Hematopoietic multipotent progenitor cell treated with erythropoietin and hydrocortisone succinate and interleukin-3 and kit ligand, for 8 days (in vitro differentiated cells): ENCODE measurements at places on chromosomes 6 and 20.

GRCh38 chr6:45949256-45949655 is 66.4 kb downstream of the CLIC5 start:
- no peak for DNase-seq

DNA sequence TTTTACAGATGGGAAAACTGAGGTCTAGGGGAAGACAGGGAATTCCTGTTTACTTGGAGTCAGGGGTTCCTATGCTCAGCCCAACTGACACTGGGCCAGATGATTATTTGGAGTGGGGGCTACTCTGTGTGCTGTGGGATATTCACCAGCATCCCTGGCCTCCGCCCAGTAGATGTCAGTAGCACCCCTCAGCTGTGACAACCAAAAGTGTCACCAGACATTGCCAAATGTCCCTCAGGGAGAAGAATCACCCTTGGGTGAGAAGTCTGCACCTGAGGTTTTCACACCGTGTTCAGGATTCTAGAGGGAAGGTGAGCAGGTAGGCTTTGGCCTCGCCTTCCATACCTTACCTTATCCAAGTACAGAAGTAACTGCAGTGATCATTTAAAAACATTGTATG is 27.6 kb downstream of the CDH26 start:
- no peak for DNase-seq

DNA sequence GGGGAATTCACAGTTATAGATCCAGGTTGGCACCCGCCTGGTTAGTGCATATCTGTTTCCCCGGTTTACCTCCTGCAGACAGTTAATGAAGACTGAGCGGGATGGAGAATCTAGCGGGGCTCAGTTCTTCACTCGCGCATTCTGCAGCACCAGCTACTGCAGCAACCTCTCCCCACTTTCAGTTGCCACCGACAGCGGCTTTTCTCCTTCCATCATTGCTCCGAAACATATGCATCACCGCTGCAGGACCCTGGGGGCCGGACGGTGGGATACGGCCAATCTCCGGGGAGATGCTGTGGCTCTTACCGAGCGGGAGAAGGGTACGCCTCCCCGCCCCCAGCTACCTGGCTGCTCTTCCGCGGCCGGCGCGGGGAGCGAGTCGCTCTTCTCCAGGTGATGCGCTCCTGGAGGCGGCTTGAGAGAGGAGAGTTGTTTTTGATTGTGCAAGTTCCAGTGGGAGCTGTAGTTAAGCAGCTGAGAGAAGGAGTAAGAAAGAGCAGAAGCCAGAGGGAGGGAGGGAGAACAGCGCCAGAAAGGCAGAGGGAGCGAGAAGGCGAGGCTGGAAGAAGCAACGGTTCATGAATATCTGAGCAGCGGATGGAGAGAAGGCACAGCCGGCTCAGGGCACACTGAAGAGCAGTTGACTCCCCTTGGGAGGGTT is at the start of gene SGK1:
SGK1 (minus strand) TSS at position 642 of the 661 bp plus-strand sequence. CDS start 652 bp downstream, outside the sequence.
- peak; percentile 41 for DNase-seq

DNA sequence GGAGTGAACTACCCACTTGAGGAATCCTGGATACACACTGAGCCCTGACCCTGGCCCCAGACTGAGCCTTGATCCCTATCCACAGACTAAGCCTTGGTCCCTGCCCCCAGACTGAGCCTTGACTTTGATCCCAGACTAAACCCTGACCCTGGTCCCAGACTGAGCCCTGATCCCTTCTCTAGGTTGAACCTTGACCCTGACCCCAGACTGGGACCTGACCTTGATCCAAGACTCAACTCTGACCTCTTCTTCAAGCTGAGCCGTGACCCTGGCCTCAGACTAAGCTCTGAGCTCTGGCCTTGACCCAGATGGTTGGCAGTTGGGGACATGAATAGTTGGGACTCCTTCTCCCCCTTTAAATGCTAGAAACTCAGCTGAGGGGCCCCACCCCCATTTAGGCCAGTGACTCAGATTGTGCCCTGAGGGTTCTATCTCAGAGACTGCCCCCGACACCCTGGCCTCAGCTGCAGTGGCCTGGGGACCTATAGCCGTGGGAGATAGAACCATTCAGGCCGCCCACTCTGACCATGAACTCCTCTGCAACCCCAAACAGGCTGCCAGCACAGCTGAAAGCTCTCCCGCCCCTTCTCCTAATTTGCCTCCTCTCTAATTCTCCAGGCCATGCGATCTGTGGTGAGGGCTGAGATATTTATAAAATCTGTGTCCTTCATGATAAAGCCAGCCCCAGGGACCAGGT is 84.7 kb downstream of the DLGAP4 start:
- no peak for DNase-seq

- DNase-seq: no peak
Observed at GRCh38 chr6:37347670-37348111, 6.1 kb upstream of the RNF8 start.

DNA sequence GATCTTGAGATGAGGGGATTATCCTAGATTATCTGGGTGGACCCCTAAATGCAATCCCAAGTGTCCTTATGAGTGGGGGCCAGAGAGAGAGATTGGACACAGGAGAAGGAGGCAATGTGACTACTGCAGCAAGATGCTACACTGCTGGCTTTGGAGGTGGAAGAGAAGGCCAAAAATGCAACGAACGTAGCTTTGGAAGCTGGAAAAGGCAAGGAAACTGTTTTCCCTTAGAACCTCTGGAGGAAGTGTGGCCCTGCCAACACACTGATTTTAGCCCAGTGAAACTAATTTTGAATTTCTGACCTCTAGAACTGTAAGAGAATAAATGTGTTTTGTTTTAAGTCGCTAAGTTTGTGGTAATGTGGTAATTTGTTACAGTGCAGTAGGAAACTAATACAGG is 15.7 kb downstream of the PPARD start:
- no peak for DNase-seq

- DNase-seq: no peak
Observed at GRCh38 chr20:6837730-6838129, 70.2 kb downstream of the BMP2 start.

DNA sequence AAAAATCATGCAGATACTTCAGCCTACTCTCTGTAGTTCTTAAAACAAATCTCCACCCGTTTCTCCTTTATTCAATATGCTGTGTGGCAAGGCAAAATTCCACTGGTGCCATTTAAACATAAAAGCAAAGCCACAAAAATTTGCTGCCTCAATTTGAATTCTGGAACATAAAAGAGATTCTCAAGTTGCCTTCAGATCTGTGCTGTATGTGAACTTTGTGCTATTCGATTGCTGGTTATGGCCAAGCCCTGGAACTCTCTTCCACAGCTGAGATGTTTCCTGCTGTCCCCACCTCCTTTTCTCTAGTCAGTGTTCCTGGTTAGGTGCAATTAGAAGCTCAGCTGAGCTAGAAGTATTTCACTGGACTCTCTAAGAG is 395.3 kb upstream of the BTBD3 start:
- no peak for DNase-seq

- no peak for DNase-seq
Observed at GRCh38 chr6:11869672-11870340, 91.2 kb upstream of the ADTRP start.

DNA sequence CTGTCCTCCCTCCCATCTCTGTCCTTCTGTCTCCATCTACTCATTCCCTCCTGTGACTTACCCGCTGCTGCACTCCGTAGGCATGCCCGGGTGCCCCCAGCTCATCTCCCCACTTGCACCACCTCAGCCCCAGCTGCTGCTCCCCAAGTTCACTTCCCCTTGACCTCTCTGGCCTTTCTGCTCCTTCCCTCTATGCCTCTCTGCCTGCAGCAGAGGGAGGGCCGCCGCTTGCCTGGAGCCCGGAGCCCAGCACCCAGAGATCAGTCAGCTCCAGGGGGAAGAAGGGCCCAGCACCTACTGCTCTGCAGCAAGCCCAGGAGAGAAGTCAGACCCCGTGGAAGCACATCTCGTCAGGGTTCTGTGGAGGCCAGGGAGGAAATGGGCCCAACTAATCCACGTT is 97.4 kb downstream of the LRFN2 start:
- DNase-seq: no peak

GRCh38 chr6:124076336-124077048 is 272.8 kb downstream of the NKAIN2 start:
- no peak for DNase-seq

- DNase-seq: peak; percentile 20
Observed at GRCh38 chr6:93036835-93037234, 382.5 kb downstream of the EPHA7 start.

DNA sequence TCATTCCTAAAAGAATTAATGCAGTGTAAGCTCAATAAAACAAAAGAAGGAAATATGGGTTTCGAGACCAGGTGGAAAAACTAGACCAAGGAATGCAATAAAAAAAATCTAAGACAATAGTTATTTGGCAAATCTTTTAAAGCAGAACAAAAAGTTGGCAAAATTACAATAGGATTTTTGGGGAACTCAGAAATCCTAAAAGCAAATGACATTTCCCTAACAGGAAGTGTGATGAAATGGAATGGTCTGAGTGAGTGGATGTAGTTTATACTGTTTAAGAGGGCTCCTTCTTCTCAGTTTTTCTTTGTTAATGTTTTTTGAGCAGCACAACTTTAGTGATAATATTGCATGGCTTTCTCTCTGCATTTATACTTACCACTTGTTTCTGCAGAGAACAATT is 190.0 kb downstream of the PLCB4 start:
- no peak for DNase-seq

DNA sequence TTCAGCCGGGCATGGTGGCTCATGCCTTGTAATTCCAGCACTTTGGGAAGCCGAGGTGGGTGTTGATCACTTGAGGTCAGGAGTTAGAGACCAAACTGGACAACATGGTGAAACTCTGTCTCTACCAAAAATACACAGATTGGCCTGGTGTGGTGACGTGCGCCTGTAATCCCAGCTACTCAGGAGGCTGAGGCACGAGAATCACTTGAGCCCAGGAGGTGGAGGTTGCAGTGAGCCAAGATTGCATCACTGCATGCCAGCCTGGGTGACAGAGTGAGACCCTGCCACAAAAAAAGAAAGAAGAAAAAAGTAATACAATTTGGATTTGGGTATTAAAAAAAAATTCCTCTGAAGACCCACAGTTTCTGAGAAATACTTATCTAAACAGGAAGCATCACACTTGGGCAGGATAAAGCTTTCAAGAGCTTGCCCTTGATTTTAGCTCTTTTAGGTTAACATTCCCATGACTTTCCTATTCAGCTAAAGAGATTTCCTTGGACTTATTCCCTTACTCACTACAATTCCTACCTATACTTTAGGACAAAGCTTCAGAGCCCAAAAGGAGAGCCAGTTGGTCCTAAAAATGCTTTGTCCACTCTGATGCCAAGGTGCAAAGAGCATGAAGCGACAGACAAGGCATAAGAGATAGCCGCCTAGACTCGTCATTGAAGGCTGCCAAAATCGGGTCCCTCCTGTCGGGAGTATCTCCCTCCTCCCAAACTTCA is 1.9 kb downstream of the ELOVL2 start:
- DNase-seq: no peak

- no peak for DNase-seq
Observed at GRCh38 chr6:21340573-21340972, 253.0 kb upstream of the SOX4 start.

- DNase-seq: no peak
Observed at GRCh38 chr6:37982317-37982716, 162.8 kb downstream of the ZFAND3 start.

DNA sequence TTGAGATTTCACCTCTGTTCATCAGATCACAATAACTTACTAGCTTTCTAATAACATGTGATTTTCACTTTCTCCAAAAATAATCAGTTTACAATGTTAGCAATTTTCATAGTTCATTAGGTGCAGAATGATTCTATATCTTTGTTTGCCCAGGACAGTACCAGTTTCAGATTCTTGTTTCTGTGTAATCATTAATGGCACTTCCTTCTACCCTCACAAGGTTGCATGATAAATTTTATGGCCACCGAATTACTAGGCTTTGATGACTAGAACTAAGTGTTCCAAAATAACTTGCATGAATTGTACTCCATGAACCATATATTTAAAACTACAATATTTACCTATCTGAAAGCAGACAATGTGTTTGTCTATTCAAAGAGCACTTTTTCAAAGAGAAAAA is 442.3 kb downstream of the EPHA7 start:
- no peak for DNase-seq

GRCh38 chr6:135212935-135213334 is 31.8 kb downstream of the MYB start:
- DNase-seq: no peak

DNA sequence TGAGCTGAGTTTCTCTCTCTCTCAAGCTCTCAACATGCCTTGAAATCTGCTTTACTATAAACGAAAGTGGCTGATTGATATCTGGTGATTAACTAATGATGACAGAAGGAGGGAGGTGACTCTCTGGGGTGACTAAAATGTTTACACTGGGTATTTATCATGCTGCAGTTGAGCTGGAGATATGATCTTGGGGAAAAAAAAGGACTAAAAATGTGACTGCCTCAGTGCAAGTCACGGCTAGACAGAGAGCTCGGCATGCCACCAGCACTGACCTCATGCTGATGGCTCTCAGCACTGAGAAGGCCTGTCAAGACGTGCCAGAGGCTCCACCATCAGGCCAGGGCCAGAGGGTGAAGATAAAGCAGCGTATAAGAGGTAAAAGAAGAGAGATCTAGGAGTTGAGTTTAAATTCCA is 103.1 kb upstream of the SPACA1 start:
- no peak for DNase-seq

- DNase-seq: no peak
Observed at GRCh38 chr6:105272786-105273185, 93.0 kb upstream of the POPDC3 start.

GRCh38 chr6:147849401-147850330 is 341.2 kb downstream of the SAMD5 start:
- no peak for DNase-seq

DNA sequence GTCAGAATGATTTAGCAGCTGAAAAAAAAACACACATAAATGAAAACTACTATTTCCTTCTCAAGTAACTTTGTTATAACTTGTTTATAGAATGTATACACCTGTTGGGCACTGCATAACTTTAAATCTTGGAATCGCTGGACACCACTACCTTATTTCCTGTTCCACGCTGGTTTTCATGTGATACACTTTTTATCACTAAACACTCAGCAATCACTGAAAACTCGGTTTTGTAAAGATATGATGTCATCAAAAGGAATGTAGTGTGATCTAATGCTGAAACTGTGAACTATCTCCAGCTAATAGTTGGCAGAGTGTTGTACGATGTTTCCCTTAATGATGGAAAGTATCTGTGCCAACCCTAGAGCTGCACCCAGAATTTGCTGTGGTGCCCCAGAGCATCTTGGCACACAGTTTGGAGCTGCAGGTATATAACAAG is 127.9 kb downstream of the BACH2 start:
- no peak for DNase-seq

- DNase-seq: no peak
Observed at GRCh38 chr6:111603040-111603439, 2.6 kb downstream of the TRAF3IP2 start.

GRCh38 chr20:13259921-13260320 is 38.8 kb downstream of the ISM1 start:
- no peak for DNase-seq

DNA sequence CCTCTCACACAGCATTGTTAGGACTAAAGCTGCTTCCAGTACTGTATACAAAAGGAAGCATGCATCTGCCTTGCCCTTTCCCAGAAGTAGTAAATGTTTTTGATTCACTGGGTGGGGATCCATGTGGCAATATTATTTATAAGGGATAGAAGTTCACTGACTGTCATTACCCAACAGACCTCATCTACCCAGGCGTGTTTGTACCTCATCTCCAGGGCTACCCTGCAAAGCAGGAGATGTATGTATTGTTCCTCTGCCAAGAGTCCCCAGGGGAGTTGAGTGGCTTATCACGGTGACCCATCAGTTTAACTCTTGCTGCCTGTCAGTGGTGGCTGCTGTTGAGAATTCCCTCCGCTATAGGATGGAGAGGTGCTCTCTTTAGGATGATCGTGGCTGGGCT is 42.5 kb downstream of the SLC24A3 start:
- no peak for DNase-seq
